Omental fat pad (tissue), 4 donors: ENCODE measurements at places on chromosomes 11 and 22. TPM values are rescaled to one million over a fixed set of nuclear protein-coding genes. Genes with fewer than 3 reads are reported as not detected.
A peak's percentile ranks its signal among the peaks of the same experiment; 100 is the strongest.

GRCh38 chr11:113681711-113682413 is 24.2 kb downstream of the TMPRSS5 start:
- DNase-seq = no peak

- DNase-seq = no peak
These were observed 111.4 kb upstream of the SORL1-AS1 start for GRCh38 chr11:121563900-121564822.

GRCh38 chr11:72228844-72229231 is 4.3 kb downstream of the INPPL1 start:
- DNase-seq = no peak

DNA sequence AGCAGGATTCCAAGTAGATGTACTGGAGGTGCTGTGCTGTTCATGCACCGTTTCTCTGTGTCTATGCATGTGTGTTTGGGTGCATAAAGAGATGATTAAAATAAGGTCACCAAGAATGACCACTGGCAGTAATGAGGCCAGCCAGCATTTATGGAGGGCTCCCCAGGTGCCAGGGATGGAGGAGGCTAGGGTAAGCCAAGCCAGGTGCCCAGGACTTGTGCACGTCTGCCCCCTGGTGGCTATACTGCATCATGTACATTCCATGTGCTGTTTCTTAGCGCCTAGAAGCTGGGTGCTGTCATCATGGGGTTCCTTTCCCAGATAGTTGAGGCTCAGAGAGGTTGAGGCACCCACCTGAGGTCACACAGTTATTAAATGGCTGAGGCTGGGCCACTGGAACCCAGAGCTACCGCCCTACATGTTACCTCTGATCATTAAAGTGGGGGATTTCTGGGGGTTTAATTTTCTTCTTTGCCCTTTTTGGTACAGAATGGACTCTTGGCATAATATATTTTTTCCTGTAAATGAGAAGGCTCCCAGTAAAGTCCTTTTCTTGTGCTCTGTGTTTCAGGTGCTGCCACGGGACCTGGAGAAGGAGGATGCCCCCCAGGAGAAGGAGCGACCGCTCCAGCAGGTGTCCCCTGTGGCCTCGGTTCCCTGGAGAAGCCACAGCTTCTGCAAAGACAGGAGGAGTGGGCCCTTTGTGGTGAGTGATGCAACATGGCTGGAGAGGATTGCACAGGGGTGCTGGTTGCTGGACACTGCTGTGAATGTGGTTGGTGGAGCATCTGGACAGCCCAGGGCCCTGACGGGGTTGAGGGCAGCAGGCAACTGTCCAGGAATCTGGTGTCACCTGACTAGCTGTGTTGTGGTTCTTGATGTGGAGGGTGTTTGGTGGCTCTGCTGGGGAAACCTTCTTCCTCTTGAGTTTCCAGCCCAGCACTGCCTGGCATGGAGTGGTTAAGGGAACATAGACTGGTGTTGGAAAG is 96.4 kb downstream of the KIAA1671 start:
- DNase-seq = peak; percentile 36

DNA sequence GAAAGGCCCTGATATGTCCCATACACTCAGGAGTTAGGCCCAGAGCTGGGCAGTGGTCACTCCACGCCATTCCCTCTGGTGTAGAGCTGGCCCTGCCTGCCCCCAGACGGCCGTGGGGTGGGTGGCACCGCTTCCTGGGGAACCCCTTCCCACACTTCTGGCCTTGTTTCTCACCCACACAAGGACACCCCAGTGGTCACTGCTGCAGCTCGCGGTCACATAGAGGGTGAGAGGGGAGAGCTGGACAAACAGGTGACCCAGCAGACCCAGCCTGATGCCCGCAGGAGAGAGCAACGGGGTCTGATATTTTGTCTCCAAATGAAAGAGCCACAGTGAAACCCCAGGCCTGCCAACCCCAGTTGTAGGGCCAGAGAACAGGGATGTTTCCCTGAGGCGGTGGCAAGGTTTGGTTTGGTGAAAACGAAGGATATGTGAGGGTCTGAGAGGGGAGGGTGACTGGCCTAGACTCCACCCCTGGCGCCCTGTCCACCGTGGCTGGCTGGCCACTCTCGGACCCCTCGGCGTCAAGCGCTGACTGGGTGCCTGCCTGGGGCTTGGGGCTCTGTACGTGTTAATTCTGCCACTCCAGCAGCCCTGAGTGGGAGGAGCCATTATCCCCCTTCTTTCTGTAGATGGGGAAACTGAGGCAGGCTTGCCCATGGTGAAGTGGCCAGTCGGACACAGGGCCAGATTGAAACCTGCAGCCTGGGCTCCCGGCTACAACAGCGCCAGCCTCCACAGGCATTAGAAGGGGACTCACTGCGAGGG is 71.0 kb upstream of the PPARA start:
- DNase-seq = no peak

GRCh38 chr22:36884349-36885158 is 23.7 kb downstream of the NCF4 start:
- DNase-seq = no peak

- DNase-seq = no peak
These were observed 13.7 kb upstream of the TSG101 start for GRCh38 chr11:18540207-18541009.

The TSGA10IP gene
- 0.24 TPM for total RNA-seq

The MS4A4A gene
- total RNA-seq = 123 TPM
